ENCODE measurements at places on chromosomes 2 and 18.

DNA sequence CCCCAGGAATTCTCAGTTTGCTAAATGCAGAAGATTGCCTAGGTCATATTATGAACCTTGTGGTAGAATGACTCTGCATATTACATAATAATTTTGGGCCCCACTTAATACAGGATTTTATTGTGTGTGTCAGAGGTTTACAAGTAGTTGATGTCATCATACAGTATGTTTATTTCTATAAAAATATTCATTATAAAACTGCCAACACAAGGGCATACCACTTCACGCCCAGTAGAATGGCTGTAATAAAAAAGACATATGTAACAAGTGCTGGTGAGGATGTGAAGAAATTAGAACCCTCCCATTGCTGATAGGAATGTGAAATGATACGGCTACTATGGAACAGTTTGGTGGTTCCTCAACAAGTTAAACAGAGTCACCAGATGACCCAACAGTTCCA lies 61.4 kb upstream of the TWSG1 start:
- no peaks in the 10 kb centered on the region for H3K27me3 ChIP-seq
- no peaks in the 10 kb centered on the region for H3K4me1 ChIP-seq
- H3K27ac ChIP-seq: no peak overlapping the region
- no peak for DNase-seq
- H3K4me3 ChIP-seq: no peak overlapping the region
- H3K36me3 ChIP-seq: peaks cover 79% of the 10 kb centered on the region

GRCh38 chr18:3354506-3354905 lies 92.6 kb downstream of the MYL12B start:
- no peak overlapping the region for H3K4me3 ChIP-seq
- no peak overlapping the region for H3K27ac ChIP-seq
- H3K36me3 ChIP-seq: no peaks in the 10 kb centered on the region
- no peaks in the 10 kb centered on the region for H3K27me3 ChIP-seq
- no peak for DNase-seq
- H3K4me1 ChIP-seq: no peaks in the 10 kb centered on the region

- no peak for DNase-seq
- peaks cover 7% of the 10 kb centered on the region for H3K27me3 ChIP-seq
- no peaks in the 10 kb centered on the region for H3K36me3 ChIP-seq
- H3K4me3 ChIP-seq: no peak overlapping the region
These were observed 134.2 kb upstream of the NABP1 start for GRCh38 chr2:191543708-191544107.

- no peaks in the 10 kb centered on the region for H3K27me3 ChIP-seq
- no peaks in the 10 kb centered on the region for H3K4me1 ChIP-seq
- DNase-seq: no peak
- H3K36me3 ChIP-seq: no peaks in the 10 kb centered on the region
These were observed 1098.2 kb upstream of the FANCL start for GRCh38 chr2:59339121-59339836.

- no peaks in the 10 kb centered on the region for H3K27me3 ChIP-seq
- DNase-seq: no peak
- H3K4me1 ChIP-seq: peaks cover 32% of the 10 kb centered on the region
- no peak overlapping the region for H3K27ac ChIP-seq
- peaks cover 91% of the 10 kb centered on the region for H3K36me3 ChIP-seq
These were observed 7.5 kb downstream of the HSBP1L1 start for GRCh38 chr18:79971986-79972385.

GRCh38 chr18:62839874-62840713 lies 124.8 kb downstream of the PHLPP1 start:
- H3K4me1 ChIP-seq: no peaks in the 10 kb centered on the region
- H3K36me3 ChIP-seq: no peaks in the 10 kb centered on the region
- H3K27me3 ChIP-seq: no peaks in the 10 kb centered on the region
- DNase-seq: no peak

GRCh38 chr2:224969633-224970260 lies 72.5 kb downstream of the DOCK10 start:
- peak overlapping the region; percentile 74 for H3K27ac ChIP-seq
- H3K27me3 ChIP-seq: no peaks in the 10 kb centered on the region
- H3K36me3 ChIP-seq: no peaks in the 10 kb centered on the region
- no peak for DNase-seq

GRCh38 chr18:60534538-60534937 lies 162.0 kb upstream of the MC4R start:
- H3K4me3 ChIP-seq: no peak overlapping the region
- H3K27ac ChIP-seq: no peak overlapping the region
- no peaks in the 10 kb centered on the region for H3K36me3 ChIP-seq
- DNase-seq: no peak

DNA sequence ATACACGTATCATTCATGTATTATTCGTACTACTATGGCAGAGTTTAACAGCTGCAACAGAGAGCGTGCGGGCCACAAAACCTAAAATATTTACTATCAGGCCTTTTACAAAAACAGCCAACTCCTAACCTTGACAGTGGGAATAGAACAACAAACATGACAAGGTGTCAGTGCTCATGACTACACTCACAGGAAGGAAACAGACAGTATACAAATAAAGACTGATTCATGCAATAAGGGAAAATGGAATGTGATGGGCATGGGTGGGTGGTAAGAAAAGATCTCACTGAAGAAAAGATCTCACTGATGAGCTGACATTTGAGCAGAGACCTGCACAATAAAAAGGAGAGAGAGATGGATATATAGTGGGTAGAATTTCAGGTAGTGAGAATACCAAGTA lies 347.8 kb downstream of the ALK start:
- H3K36me3 ChIP-seq: no peaks in the 10 kb centered on the region
- H3K27me3 ChIP-seq: peaks cover 11% of the 10 kb centered on the region
- DNase-seq: no peak
- no peaks in the 10 kb centered on the region for H3K4me1 ChIP-seq
- no peak overlapping the region for H3K27ac ChIP-seq

DNA sequence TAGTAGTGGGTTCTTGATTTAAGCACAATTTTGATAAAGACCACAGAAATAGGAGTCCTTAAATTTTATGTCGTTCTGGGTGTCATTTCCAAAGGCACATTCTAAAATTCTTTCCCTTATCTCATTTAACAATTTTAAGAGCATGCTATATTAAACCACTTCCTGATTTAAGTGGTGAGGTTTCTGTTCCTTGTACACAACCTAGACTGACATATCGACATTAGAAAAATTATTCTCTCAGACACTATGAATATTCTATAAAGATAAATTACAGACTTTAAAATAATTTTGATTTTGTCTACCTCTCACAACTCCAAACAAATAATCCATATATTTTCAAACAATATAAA lies 923.8 kb downstream of the LRP1B start:
- no peaks in the 10 kb centered on the region for H3K36me3 ChIP-seq
- H3K27ac ChIP-seq: no peak overlapping the region
- DNase-seq: no peak
- H3K4me3 ChIP-seq: no peak overlapping the region

- no peak for DNase-seq
- no peaks in the 10 kb centered on the region for H3K27me3 ChIP-seq
- no peak overlapping the region for H3K4me3 ChIP-seq
- no peak overlapping the region for H3K27ac ChIP-seq
- H3K4me1 ChIP-seq: no peaks in the 10 kb centered on the region
These were observed 659.3 kb downstream of the ERBB4 start for GRCh38 chr2:211879323-211879722.

- H3K4me1 ChIP-seq: no peaks in the 10 kb centered on the region
- H3K36me3 ChIP-seq: no peaks in the 10 kb centered on the region
- no peak for DNase-seq
- no peak overlapping the region for H3K27ac ChIP-seq
These were observed 18.5 kb downstream of the PSTPIP2 start for GRCh38 chr18:46053368-46054095.

GRCh38 chr2:241563571-241563980 lies 5.0 kb downstream of the BOK start:
- DNase-seq: no peak
- H3K36me3 ChIP-seq: no peaks in the 10 kb centered on the region
- H3K4me3 ChIP-seq: no peak overlapping the region
- H3K27me3 ChIP-seq: no peaks in the 10 kb centered on the region
- H3K27ac ChIP-seq: no peak overlapping the region
- H3K4me1 ChIP-seq: peaks cover 45% of the 10 kb centered on the region

DNA sequence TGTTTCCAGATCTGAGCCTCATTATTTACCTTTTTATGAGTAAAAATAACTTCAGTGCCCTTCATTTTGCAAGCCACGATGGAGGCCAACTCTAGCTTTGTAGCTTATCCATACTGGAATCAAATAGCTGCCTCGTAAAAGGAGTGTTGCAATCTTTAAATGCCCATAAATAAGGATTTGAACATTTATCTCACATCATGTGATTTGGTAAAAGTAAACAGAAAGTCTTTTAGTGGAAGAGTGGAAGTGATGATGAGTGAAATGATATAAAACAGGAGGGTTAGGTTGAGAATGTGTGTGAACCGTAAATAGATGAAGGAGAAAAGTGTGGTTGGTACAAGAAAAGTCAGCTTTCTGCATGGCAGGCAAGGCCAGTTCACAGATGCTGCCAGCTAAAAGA lies 348.9 kb downstream of the OSR1 start:
- no peaks in the 10 kb centered on the region for H3K36me3 ChIP-seq
- no peak overlapping the region for H3K4me3 ChIP-seq
- H3K27ac ChIP-seq: no peak overlapping the region
- no peaks in the 10 kb centered on the region for H3K4me1 ChIP-seq

- no peaks in the 10 kb centered on the region for H3K4me1 ChIP-seq
- H3K36me3 ChIP-seq: no peaks in the 10 kb centered on the region
- DNase-seq: no peak
- no peak overlapping the region for H3K4me3 ChIP-seq
- no peaks in the 10 kb centered on the region for H3K27me3 ChIP-seq
These were observed 80.4 kb upstream of the RAPGEF4 start for GRCh38 chr2:172655091-172655837.

- no peak overlapping the region for H3K4me3 ChIP-seq
- no peaks in the 10 kb centered on the region for H3K36me3 ChIP-seq
- no peak for DNase-seq
- peaks cover 36% of the 10 kb centered on the region for H3K4me1 ChIP-seq
- no peaks in the 10 kb centered on the region for H3K27me3 ChIP-seq
These were observed 2.5 kb downstream of the ATP9B start for GRCh38 chr18:79071503-79072210.

GRCh38 chr2:201956361-201956760 lies 77.3 kb upstream of the FZD7 start:
- no peak overlapping the region for H3K4me3 ChIP-seq
- no peaks in the 10 kb centered on the region for H3K36me3 ChIP-seq
- H3K27ac ChIP-seq: no peak overlapping the region
- H3K4me1 ChIP-seq: no peaks in the 10 kb centered on the region
- no peak for DNase-seq

GRCh38 chr2:186569897-186570296 lies 20.0 kb upstream of the ITGAV start:
- no peaks in the 10 kb centered on the region for H3K36me3 ChIP-seq
- H3K27me3 ChIP-seq: no peaks in the 10 kb centered on the region
- no peak for DNase-seq
- no peak overlapping the region for H3K27ac ChIP-seq
- H3K4me3 ChIP-seq: no peak overlapping the region
- H3K4me1 ChIP-seq: no peaks in the 10 kb centered on the region

All from esophagus squamous epithelium (tissue), 5 donors.